H9 (cell line): ENCODE measurements at places on chromosomes 16 and 17.
A peak's percentile ranks its signal among the peaks of the same experiment; 100 is the strongest.

- DNase-seq, result peak; percentile 76
Measured at GRCh38 chr17:10628756-10629155, 28.4 kb downstream of the MYH3 start.

DNA sequence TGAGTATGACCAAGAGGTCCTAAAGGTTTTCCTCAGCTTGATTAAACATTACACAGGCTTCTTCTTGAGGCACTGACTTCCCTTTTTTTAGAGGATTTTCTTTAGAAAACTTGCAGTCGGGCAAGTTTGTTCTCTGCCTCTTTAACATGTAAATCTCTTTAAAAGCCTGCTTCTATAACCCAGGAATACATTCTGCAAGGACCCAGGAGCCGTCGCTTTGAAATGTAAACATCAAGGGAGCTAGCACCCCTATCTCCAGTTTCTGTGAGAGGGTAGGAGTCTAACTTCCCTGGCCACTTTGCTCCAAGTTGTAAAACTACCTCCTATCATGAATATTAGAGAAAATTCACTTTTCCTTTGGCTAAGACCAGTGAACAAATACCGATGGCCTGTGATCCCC is 201.5 kb upstream of the CPHXL start:
- DNase-seq, result peak; percentile 33

GRCh38 chr17:10802496-10803284 is 1.2 kb downstream of the TMEM238L start:
- DNase-seq, result no peak

GRCh38 chr16:82024316-82024715 is 10.7 kb upstream of the HSD17B2 start:
- no peak for DNase-seq

DNA sequence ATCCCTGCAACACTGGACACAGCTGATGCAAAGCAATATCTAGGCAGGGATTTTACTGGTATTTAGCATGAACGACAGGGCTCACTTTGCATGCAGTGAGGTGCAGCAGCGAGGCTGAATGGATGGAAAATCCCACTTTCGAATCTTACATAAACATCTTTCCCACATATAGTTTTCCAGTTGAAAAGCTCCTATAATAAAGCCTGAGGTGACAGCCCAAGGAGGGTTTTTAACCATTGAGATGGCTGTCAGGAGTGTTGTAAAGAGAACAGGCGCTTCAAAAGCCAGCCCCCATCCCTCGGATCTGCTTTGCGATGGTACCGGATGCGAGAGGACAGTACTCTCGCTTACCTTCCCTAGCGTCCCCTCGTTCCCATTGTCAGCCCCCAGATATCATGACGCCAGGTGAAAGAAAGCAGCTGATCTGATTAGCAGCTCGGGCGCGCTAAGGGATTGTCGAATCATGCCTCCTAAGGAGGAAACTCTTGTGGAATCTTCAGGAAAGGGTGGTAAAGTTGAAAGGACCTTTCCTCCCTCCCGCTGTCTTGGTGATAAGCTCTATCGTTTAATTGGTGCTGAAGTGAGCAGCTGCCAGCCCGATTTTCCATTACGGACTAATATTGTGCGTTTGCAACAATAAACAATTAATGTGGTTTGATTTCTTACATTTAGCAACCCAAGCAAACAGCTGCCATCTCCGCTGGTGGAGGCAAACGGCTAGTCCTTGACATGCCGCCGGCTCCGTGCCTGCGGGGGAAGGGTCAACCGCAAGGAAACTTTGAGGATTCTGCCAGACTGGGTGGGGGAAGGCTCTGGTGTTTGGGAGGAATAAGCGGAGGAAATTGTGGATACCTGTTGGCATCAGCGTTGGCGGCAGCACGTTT is 1.8 kb downstream of the CDH8 start:
- DNase-seq, result peak; percentile 45

DNA sequence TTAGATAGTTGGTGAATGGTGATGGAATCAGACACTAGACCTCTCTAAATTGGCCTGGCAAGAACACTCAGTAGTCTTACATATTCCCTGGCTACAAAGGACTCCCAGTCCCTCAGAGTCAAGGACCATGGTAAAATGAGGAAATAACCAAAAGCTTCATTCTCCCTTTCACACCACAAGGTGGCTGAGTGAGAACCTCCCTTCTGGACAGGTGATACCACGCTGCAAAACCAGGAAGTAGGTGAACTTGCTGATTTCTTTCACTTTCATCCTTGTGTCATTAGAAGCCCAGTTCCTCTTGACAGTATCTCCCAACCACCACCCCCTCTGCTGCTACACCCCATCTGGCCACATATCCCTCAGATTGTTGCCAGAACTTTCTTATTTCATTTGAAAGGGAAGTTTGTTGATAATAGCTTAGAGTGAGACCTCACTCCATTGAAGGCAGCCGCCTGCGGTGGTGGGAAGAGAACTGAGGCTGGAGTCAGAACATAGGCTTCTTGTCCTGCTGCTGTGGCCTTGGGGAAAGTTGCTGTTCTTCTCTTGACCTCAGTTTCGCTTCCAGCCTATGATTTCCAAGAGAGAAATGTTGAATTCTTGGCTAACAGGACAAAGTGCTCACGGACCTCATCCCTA is 290.6 kb upstream of the CCL2 start:
- peak; percentile 58 for DNase-seq

GRCh38 chr16:10566613-10567012 is 13.8 kb downstream of the EMP2 start:
- DNase-seq, result peak; percentile 39

DNA sequence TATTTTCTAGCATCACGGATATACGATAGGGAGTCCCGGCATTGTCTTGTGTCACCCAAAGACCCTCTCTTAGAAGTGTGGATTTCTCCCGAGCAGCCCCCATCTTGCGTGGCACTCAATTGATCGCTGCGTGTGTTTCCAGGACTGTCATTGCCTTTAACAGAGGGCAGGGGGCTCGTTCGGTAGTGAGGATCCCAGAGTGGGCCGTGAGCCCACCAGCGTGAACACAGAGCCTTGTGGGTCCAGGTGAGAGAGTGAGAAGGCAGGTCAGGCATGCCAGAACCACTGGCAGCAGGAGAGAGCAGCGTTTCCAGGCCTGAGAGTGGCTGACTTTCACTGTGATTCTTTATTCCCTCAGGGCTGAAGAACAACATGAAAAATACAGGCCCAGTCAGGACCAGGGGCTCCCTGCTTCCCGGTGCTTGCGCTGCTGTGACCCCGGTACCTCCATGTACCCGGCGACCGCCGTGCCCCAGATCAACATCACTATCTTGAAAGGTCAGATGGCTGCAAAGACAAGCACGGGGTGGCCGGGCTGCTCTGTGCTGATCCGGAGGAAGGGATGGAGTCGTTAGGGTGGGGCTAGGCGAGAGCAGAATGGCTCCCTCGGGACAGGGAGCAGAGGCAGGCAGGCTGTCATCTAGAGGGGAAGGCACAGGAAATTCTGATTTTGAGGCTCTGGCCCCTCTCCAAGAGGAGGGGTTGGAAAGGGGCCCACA is 22.4 kb downstream of the C1QTNF1 start:
- DNase-seq, result no peak

DNA sequence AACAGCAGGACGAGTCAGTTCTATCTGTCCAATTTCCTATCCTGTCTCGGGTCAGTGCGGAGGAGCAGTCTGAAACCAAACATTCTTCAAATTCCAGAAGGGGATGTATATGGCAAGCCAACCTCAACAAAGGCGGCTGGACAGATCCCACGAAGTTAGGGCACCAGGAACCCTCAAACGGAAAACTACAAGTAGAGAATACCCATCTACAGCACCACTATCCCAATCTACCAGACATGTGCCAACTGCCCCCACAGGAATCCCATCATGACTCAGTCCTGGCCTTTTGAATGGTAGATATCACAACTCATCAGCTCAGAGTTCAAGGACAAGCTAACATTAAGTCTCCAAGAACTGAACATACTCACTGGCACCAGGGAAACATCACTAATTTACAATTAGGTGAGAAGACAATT is 2.3 kb downstream of the NAT9 start:
- DNase-seq, result no peak

DNA sequence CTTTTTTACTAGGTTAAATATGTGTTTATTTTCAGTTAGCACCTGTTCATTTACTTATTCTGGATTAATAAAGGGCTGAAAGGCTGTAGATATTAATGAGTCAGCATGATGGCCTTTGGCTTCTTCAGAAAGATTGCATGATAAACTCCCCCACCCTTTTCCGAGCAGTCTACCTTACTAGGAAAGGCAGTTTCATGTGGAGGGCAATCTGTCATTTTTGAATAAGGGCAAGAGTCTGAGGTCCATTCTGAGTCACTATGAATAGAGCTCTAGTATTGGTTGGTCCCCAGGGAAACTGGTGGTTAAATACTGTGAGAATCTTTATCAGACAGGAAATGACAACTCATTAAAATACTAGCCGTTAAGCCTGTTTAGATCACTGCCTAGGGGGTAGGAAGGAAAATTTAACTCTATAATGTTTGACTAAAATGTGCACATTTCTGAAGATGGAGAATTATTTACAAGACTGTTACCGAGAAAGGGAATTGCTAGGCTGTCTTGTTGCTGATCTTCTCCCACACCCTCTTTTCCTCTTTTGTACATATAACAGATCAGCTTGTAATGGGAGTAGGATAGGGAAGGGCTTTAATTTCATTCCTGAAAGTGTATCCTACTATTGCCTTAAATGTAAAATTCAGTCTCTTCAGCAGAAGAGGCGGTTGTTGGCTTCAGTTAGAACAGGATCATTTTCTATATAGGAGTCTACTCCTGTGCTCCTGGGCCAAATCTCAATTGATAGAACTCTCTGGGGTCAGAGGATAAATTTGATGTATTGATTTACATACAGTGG is 63.3 kb downstream of the TUBD1 start:
- DNase-seq, result no peak

DNA sequence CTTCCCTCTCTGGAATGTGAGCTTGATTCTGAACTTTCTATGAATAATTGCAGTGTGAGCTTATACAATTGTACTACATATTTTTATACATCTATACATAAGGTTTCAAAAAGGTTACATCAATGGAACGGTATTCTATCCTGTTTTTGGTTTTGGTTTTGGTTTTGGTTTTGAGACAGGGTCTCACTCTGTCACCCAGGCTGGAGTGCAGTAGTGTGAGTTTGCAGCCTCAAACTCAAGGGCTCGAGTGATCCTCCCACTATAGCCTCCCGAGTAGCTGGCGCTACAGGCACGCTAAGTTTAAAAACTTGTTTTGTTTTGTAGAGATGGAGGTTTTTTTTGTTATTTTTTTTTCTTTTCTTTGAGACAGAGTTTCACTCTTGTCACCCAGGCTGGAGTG is 1.1 kb downstream of the CTRB1 start:
- no peak for DNase-seq

- no peak for DNase-seq
Measured at GRCh38 chr17:61567045-61567802, 23.8 kb downstream of the NACA2 start.

GRCh38 chr17:8073627-8074484 is 13.7 kb downstream of the ALOX12B start:
- peak; percentile 94 for DNase-seq

DNA sequence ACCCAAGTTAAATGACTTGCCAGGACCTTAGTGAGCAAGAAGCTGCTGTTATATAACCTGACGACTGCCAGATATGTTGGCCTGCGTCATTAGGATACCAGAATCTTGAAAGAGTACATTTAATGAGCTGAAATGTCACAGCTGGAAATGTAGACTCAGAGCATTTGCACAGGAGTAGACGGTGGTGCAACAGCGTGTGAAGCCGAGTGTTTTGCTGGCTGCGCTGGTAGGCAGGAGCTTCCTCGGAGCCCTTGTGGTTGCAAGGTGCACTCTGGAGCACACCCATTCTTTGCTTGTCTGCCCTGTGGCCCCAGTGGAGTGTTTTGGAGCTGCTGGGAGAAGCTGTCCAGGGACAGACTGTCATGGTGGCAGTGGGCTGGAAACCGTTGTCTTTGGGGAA is 79.3 kb downstream of the BANP start:
- DNase-seq, result no peak

DNA sequence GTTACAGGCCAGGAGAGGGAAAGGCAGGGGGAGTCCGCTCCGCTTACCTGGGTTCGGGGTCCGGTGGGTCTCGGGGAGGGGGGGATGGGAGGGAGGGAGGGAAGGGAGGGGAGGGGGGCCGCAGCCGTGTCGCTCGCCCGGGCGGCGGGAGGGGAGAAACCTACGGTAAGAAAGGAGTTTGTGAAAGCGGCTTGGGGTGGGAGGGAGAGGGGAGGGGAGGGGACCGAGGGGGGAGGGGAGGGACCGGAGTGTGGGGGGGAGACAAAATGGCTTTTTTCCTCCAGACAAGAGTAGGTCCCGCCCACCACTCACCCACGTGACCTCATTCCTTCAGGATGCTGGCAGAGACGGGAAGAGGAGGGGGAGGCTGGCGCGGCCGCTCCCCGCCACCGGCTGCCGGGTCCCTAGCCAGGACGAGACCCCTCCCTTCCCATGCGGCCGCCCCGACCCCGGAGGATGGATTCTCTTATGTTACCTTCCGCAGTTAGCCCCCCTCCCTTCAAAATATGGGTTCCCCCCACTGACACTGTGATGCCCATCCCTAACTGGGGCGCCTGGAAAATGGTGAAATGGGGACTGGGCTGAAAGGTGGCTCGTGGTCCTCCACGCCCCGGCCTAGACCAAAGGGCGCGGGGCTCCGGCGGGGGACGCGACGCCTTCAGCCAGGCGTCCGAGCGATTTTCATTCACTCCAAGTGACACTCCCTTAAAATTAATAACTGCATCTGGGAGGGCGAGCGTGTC is at the start of gene PCGF2:
Gene PCGF2, minus strand, starts transcription at position 188 of the 743 bp plus-strand sequence. CDS start 7,934 bp downstream, outside the sequence.
- peak; percentile 98 for DNase-seq

- no peak for DNase-seq
Measured at GRCh38 chr17:67151717-67152116, 93.3 kb downstream of the HELZ start.

GRCh38 chr17:30379303-30379902 is 676 bp downstream of the CPD start:
- peak; percentile 52 for DNase-seq

- DNase-seq, result no peak
Measured at GRCh38 chr17:15106540-15106939, 158.6 kb downstream of the PMP22 start.

GRCh38 chr16:2015117-2015946 is 4.3 kb upstream of the NPW start:
- DNase-seq, result no peak
